ENCODE measurements at places on chromosomes 3 and 15. TPM values are rescaled to one million over a fixed set of nuclear protein-coding genes. Genes with fewer than 3 reads are reported as not detected.

Gene CATSPER2
- 1.5 TPM for total RNA-seq

Gene BCL6
- 14.2 TPM for total RNA-seq

Gene SOX14
- not detected for total RNA-seq

Gene SUSD5
- total RNA-seq, result 3.1 TPM

Gene GATA2
- 0.09 TPM for total RNA-seq
